Sigmoid colon (tissue), 7 donors: ENCODE measurements at places on chromosomes 2 and 18.

DNA sequence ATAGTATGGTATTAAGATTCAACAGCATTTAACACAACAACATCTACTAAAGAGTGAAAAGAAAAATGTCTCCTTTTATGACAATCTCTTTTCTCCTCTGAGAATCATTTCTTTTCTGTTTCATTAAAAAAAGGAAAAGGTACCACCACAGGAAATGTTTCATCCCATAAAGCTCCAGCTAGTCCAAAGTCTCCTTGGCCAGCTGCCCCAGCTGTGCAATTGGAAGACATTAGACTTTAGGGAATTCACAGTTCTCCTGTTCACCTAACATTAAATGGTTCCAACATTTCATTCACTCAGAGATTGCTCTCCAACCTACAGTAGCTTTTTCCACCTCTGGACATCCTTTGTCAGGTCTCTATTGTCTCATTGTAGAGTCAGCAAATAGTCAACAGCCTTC lies 78.7 kb upstream of the YPEL5 start:
- no peak overlapping the region for H3K4me3 ChIP-seq
- no peaks in the 10 kb centered on the region for H3K27me3 ChIP-seq
- H3K36me3 ChIP-seq = no peaks in the 10 kb centered on the region
- no peaks in the 10 kb centered on the region for H3K4me1 ChIP-seq
- no peak overlapping the region for H3K27ac ChIP-seq

- no peaks in the 10 kb centered on the region for H3K27me3 ChIP-seq
- no peaks in the 10 kb centered on the region for H3K36me3 ChIP-seq
- no peaks in the 10 kb centered on the region for H3K4me1 ChIP-seq
These were observed 15.3 kb downstream of the CYTIP start for GRCh38 chr2:157428500-157429175.

- H3K27ac ChIP-seq = no peak overlapping the region
- no peaks in the 10 kb centered on the region for H3K36me3 ChIP-seq
- DNase-seq = no peak
- no peaks in the 10 kb centered on the region for H3K4me1 ChIP-seq
- H3K27me3 ChIP-seq = no peaks in the 10 kb centered on the region
These were observed 40.3 kb downstream of the KCNS3 start for GRCh38 chr2:17918789-17919188.

DNA sequence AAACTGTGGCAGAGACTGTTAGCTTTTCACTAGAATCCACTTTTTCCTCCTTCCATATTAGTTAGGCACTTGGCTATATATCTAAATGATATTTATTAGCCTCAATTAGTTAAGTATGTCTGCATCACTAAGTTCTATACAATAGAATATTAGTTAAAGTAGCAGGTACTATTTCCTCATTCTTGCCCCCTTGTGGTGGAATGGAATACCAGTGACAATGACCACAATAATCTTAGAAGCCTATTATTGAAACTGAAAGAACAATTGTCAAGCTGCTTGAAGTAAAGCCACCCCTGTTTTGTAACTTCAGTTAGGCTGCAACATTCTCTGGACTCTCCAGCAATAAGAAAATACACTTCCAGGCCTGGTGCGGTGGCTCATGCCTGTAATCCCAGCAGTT lies 476.3 kb upstream of the VWC2L start:
- no peaks in the 10 kb centered on the region for H3K36me3 ChIP-seq
- no peak for DNase-seq
- no peak overlapping the region for H3K4me3 ChIP-seq
- H3K27ac ChIP-seq = no peak overlapping the region
- no peaks in the 10 kb centered on the region for H3K4me1 ChIP-seq

DNA sequence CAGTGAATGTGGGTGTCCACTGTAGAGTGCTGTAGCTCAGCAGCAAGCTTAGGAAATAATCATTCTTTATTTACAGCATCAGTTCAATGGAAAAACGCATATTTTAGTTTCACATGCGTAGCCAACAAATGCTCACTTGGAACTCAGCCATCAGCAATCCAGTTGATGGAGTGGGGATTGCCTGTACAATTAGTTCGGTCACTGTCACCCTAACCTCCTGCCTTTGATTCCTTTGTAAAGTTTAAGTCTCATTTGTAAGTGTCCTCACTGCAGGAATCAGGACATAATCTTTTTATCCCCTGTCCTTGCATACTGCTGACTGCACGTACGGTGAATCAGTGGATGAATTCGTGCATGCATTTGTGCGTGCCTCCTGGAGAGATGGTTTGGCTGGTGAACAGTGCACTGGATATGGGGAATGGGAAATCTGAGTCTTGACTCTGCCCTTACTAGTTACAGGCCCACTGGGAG lies 55.9 kb downstream of the RAB31 start:
- H3K27ac ChIP-seq = no peak overlapping the region
- no peaks in the 10 kb centered on the region for H3K36me3 ChIP-seq
- no peaks in the 10 kb centered on the region for H3K27me3 ChIP-seq
- H3K4me1 ChIP-seq = peaks cover 5% of the 10 kb centered on the region
- DNase-seq = no peak

- H3K27me3 ChIP-seq = no peaks in the 10 kb centered on the region
- no peaks in the 10 kb centered on the region for H3K36me3 ChIP-seq
- no peak for DNase-seq
- H3K27ac ChIP-seq = no peak overlapping the region
- H3K4me1 ChIP-seq = no peaks in the 10 kb centered on the region
These were observed 15.5 kb downstream of the HDLBP start for GRCh38 chr2:241300000-241300399.

DNA sequence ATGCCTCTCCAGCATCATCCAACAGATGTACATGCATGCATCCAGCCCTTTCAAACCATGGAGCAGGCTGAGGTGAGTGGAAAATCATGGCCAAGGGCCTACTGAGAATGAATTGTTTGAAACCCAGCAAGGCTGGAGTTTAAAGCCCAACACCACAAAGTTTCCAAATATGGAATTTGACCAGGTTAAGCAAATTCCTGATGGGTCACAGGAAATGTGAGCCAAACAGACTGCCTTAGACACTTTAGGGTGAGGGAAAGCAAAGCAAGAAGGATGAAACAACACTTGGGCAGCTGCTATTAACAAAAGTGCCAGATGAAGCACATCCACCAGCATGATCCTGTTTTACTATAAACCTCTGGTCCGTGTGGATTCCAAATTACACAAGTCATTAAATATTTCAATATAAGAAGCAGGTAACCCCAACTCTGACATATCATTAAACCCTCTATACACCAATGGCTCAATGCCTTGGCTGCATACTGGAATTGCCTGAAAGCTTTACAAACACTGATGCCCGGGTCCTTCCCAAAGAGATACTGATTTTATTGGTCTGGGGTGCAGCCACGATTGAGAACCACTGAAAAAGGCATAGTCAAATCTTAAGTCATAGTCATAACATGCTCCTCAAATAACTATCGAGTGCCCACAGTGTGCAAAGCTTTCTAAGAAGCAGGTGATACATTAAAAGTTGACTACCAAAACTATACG lies 9.1 kb downstream of the KLF7 start:
- H3K4me3 ChIP-seq = no peak overlapping the region
- no peaks in the 10 kb centered on the region for H3K27me3 ChIP-seq
- no peaks in the 10 kb centered on the region for H3K36me3 ChIP-seq
- peaks cover 100% of the 10 kb centered on the region for H3K4me1 ChIP-seq
- no peak for DNase-seq

DNA sequence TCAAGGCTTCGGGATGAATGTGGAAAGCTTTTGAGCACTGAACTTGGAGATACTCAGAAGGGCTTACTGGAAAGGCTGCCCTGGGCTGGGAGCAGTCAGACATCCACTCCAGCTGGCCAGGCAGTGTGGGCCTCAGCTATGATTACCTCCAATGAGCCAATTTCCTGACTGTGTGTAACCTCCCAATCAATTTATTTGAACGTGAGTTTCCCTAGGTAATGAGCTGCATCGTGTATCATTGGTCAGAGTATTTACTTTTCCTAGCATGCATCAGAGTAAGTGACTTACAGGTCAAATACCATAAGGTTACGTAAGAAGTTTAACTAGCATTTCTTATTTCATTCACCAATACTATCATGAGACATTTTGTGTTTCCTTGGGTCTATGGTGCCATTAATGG lies 11.0 kb upstream of the CTAGE1 start:
- H3K4me1 ChIP-seq = no peaks in the 10 kb centered on the region
- DNase-seq = no peak
- no peak overlapping the region for H3K4me3 ChIP-seq
- H3K27ac ChIP-seq = no peak overlapping the region

- H3K4me3 ChIP-seq = no peak overlapping the region
- no peak overlapping the region for H3K27ac ChIP-seq
- no peaks in the 10 kb centered on the region for H3K4me1 ChIP-seq
- DNase-seq = no peak
- no peaks in the 10 kb centered on the region for H3K27me3 ChIP-seq
These were observed 923.8 kb downstream of the LRP1B start for GRCh38 chr2:141207036-141207385.

GRCh38 chr2:16330571-16330970 lies 335.1 kb downstream of the CYRIA start:
- no peaks in the 10 kb centered on the region for H3K4me1 ChIP-seq
- DNase-seq = no peak
